ENCODE measurements at places on chromosomes 1 and 21.

DNA sequence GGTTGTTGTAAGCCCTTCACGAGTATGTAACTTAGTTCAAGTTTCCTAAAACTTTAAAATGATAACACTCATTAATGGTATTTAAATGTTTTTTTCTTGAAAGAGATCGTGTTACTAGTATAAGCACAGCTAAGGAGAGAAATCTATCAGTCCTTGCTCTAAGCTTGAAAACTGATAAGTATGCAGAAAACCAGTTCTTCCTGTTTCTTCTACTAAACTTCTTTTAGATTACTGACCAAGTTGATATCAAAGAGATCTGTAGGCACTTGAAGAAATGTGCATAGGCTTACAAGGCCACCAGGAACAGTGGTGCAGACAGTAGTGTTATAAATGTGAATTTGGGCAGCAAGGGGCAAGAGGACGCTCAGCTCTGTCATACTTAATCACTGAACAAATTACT is 3.9 kb downstream of the EFCAB14 start:
- DNase-seq = no peak

DNA sequence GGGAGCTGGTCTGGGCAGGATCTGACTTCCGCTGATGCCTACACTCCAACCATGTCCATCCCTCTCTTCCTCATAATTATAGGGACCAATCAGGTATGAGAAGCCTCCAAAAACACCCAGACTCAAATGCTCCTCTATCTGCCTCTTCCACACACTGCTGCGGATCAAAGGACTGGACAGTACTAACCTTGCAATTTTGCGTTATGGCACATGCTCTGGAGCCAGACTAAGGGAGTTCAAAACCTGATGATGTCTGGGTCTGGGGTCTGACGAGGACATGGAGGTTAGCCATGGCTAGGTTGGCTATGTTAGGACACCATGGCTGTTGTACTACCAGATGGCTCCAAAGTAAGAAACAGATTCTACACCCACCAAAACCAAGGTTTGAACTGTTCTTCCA is 10.3 kb downstream of the GPN2 start:
- no peak for DNase-seq

GRCh38 chr1:203274603-203275381 is 30.5 kb upstream of the BTG2 start:
- no peak for DNase-seq

- DNase-seq = no peak
These were observed 77.6 kb upstream of the DNAH14 start for GRCh38 chr1:224851848-224852261.

GRCh38 chr21:34029743-34030528 is 43.4 kb upstream of the MRPS6 start:
- DNase-seq = peak; percentile 66

DNA sequence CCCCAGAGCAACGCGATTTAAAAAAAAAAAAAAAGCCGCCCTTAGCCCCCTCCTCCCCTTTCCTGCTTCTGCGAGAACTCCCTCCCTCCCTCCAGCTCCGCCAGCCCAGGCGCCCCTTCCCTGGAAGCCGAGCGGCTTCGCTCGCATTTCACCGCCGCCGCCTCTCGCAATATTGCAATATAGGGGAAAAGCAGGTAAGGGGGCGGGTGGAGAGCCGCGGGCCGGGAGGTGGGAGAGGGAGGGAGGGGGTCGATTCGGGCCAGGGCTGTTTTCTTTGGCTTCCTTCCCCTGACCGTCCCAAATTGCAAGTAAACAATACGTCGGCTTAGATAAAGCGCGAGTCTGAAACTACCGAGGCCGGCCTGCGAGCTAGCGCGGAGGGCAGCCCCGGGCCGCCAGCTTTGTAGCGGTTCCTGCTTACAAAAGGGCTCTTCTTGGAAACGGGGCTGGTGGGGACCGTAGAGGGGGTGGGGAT is 408 bp downstream of the LMO4 start:
- peak; percentile 29 for DNase-seq

GRCh38 chr1:150010393-150011115 is at the start of gene OTUD7B:
OTUD7B (minus strand) TSS chr1:150010726; CDS start chr1:149977510, 33,216 bp downstream.
- DNase-seq = peak; percentile 70

DNA sequence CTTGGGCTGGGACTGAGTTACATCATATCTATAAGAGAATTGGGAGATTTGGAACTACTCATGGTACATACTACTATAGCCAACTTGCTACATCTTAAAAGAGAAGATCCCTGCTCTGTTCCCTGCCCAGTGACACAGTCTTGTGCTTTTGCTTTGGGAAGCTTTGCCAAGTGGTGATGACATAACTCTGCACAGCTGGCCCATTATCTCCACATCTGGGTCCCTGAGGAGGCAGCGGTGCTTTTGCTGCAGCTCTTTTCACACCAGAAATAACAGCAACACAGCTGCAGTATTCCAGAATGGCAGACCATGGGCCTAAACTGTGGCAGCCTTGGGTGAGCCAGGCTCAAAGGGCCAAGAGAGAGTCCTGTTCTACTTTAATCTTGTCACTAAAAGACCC is 296.0 kb downstream of the HHAT start:
- no peak for DNase-seq

Data from H54 (cell line).